ENCODE measurements at places on chromosomes 11 and 22.

GRCh38 chr22:17343766-17344165 is 25.5 kb upstream of the CECR2 start:
- DNase-seq: no peak

GRCh38 chr11:47688111-47688510 is 27.1 kb downstream of the AGBL2 start:
- DNase-seq: no peak

- no peak for DNase-seq
These were observed 94.6 kb upstream of the CD82 start for GRCh38 chr11:44470854-44471253.

DNA sequence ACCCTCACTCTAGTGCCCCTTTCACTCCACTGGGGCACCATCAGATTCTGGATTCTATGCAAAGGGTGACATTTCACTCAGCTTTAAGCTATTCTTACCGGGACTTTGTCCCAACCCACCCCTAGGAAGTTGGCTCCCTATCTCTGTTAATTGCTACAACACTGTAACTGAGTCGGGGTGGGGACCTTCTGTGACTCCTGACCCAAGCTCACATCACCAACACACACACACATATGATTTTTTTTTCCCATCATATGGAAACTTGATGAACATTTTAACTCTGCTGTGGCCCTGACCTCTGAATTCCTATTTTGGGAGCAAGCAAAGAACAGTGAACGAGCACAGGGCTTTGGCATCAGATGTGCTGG is 16.6 kb downstream of the USH1C start:
- DNase-seq: no peak

GRCh38 chr11:14813516-14813915 is 78.5 kb downstream of the CYP2R1 start:
- DNase-seq: no peak

- no peak for DNase-seq
These were observed 657.5 kb downstream of the FAM181B start for GRCh38 chr11:82076126-82076525.

DNA sequence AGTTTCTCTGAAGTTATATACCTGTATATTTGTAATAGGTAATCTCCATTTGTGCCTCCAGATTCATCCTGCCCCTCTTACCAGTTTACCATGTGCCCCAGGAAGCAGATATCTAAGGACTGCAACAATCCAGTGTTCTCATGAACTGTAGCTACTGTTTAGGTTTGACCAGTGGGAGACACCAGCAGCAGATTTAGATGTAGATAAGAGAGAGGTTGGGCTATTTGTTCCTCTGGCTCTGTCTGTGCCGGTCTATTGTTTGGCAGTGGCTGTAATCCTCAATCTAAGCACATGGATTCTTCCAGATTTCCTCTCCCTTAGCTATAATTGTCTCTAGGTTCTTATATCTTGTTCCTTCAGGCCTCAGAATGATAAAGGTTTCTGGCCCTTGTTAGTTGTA is 88.4 kb downstream of the ANO3 start:
- DNase-seq: no peak

DNA sequence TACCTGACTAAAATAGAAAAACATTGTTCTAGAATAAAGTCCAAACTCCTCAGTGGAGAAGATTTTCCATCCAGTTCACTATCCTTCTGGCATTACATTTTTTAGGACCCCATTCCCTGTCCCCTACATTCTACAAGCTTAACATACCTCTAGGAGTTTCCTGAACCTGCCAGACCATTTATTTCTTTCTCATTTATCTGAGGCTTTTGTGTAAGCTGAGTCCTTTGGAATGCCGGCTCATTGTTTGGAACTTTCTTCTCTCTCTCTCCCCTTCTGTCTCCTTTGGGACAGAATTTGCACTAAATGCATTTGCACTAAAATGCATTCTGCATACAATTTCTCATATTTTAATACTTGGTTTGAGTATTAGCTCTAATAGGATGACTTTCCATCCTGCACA is 393.0 kb upstream of the ANO3 start:
- no peak for DNase-seq

DNA sequence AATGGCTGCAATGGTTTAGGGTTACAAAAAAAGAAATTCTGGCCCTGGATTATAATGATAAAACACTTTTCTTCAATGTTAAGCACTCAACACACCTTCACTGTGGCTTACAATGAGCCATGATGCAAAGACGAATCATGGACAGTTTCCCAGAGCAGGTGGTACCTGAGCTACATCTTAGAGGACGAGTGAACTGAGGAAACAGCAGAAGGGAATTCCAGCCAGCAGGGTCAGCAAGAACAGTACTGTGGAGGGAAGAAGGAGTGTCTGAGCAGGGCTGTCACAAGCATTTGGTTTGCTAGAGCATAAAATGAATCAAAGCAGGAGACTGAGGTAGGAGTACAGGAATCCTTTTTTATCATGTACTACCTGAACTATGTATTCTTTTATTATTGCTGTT is 332.8 kb upstream of the C11orf87 start:
- no peak for DNase-seq

- DNase-seq: no peak
These were observed 15.9 kb upstream of the LRRC32 start for GRCh38 chr11:76686261-76687079.

DNA sequence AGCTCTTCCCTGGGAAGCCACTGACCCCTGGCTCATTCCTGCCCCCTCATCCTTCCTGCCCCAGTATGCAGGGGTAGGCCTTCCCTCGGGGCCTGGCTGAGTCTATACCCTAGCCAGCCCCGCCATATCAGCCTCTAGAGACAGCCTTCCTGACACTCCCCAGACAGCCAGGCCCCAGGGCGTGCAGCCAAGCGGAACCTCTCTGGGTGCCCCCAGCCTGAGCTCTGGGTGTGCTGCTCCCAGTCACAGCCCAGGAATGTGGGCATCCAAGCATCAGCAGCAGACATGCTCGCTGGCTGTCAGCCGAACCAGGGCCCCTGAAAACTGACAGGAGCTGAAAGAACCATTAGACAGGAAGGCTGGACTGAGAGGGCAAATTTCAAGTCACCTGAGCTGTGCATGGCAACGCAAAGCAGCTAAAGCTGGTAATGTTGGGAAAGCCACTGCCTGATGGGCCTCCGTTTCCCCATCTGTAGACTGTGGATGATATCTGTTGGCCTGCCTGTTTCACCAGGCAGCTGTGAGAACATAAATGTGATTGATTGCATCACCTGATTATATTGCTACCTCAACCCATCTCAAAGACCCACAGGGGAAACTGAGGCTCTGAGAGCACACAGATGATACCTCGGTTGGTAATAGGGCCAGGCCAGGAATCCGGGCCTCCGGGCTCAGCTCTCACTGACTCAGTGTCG is 93.2 kb downstream of the LRRC32 start:
- DNase-seq: peak; percentile 59

DNA sequence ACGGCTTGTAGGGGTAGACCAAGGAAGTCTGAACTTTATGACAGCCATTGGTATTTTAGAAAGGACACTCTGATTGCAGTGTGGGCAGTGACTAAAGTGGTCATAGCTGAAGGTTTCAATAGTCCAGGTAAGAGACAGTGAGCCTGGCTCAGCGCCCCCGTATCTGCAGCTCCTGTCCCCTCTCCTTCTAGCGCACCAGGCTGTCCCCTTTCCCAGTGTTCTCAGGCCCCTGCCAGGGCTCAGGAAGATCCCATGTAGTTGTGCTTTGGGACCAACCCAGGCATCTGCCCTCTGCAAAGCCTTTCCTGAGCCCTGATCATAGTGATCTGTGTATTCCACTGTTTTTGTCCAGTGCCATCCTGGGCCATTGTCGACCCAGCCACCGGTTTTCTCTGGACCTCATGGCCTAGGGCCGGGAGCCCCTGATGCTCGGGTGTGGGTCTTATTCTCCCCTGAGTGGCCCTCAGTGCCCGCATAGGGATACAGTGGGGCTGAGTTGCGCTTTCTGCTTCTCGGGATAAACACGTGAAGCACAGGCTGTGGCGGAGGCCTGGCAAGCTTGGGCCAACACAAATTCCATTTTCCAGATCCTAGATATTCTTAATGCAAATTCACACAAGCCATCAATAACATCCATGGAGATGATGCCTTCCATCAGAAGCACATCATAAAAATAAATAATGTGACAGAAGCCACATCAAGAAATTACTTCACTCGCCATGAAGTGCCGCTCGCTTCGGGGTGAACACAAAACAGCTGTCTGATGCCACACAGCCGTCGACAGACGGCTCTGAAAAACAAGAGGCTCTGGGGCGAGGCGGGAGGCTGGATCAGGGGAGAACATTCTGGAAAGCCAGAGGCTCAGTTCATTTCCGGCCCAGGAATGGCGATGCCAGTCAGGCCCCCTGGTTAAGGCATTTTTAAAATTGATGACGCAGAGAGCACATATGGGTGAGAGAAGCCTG is 805.0 kb downstream of the TBC1D22A start:
- no peak for DNase-seq

DNA sequence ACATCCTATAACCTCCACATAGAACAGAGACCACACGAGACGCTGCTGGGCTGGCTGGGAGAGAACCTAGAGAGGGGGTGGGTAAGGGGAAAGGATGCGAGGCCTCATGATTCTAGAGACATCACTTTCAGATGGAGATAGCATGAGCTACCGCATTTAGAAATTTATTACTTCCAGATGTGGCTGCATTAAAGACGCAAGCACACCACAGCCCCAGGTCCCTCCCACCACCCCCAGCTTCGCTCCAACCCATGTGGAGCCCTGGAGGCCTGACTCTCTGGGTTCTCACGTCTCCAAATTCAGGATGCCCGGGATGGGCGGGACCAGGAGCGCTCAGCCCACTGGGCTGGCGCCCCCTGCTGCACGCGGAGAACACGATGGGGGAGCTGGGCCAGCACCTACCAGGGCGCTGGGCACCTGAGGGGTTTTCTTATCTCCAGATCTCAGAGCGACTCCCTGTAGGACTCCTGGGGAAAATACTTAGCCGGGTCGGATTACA is 13.6 kb downstream of the MRPL21 start:
- peak; percentile 93 for DNase-seq

- no peak for DNase-seq
These were observed 137.2 kb upstream of the MTMR2 start for GRCh38 chr11:96061069-96061468.

- DNase-seq: peak; percentile 67
These were observed 35.9 kb upstream of the LYVE1 start for GRCh38 chr11:10604340-10604748.

GRCh38 chr11:5251746-5252145 is 2.1 kb upstream of the HBG1 start:
- no peak for DNase-seq

GRCh38 chr22:45478108-45478771 is 24.4 kb upstream of the FBLN1 start:
- peak; percentile 49 for DNase-seq

DNA sequence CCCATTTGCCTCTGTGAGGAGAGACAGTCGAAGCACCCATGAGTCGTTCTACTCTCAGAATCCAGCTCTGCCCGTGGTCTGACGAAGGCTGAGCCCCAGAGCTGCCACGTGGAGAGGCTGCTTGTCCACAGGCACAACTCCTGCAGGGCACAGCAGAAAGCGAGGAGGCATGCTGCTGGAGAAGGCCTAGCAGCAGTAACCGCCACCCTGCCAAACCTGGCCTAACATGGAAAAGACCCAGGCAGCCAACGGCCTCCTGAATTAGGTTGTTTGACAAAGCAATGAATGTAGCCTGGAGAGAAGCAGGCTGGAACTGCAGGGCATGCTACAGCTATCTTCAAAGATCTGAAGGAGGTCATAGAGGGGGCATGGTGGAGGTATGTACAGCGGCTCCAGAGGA is 89.7 kb downstream of the SNX19 start:
- DNase-seq: no peak

DNA sequence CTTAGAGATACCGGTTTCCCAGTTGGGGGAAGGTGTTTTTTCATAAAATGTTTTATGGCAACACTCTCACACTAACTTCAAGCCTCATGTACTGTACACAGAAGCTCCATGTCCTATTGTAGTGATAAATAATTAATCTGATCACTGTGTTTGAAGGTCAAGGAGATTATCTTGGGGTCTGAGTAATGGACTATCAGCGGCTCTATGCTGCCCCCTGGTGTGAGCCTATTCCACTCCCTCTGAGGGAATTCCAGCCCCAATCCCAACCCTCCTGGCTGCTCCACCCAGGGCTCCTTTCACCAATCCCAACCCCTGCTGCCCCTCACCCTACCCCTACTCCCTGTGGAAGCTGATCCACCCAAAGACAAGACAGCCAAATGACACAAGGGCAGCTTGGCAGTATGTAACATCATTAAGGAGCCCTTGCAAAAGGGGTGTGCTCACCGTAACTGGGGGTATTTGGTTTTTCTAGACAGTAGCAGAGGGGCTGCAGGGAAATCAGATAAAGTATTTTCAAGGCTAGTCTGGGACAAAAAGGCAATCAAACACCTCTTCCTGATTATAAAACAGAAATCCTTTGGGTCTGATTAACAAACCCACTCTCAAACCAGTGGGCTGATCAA is 22.3 kb downstream of the HPS4 start:
- peak; percentile 74 for DNase-seq

DNA sequence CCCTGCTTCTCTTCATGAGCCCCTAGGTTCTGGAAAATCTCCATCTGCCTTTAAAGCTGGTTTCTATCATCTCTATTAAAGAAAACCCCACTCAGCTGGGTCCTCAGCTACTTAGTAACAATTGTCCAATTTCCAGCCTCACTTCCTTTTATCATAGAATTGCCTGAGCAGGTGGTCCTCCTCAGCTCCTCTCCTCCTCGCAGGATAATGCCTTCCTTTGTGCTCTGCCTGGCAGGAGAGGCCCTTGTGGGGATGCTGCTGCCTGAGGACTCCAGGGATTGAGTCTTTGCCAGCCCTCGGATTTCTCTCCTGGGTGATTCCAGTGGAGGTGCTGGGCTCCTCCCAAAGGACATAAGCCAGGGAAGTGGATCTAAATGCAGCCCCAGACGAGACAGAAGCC is 448.3 kb downstream of the INSC start:
- DNase-seq: no peak
